ENCODE measurements at places on chromosomes 6 and 20.

GRCh38 chr20:23349338-23350195 is 1.0 kb upstream of the NXT1 start:
- peak; percentile 83 for DNase-seq

DNA sequence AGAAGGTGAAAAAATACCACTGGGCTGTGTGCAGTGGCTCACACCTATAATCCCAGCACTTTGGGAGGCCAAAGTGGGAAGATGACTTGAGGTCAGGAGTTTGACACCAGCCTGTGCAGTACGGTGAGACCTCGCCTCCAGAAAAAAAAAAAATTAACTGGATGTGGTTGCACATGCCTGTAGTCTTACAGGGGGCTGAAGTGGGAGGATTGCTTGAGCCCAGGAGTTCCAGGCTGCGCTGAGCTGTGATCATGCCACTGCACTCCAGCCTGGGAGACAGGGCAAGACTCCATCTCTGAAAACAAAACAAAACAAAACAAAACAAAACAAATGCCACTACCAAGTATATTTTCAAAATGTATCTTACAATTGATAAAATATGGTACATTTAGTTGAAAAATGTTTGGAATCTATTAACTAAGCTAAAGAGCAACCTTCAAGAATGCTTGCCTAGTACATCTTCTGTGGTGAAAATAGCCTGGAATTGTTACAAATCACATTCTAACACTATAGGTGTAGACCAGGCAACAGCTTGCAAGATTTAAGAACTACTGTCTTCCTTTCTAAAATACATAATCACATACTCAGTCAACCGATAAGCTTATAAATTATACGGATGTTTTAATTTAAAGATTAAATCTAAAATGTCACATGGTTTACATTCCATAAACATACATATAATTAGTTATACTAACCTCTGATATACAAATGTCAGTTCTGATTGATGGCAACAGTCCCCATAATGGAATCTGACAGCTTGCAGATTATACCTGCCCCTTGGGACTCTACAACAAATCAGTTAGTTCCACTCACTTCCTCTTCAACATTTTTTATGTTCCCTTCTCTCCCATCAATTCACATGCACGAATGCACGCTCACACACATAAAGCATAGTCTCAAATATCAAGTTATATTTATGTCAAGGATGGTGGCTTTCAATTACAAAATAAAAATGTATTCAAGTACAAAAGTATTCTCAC is 150.8 kb downstream of the ASCC3 start:
- no peak for DNase-seq

GRCh38 chr6:111492499-111492898 is 9.5 kb upstream of the REV3L start:
- DNase-seq, result no peak

DNA sequence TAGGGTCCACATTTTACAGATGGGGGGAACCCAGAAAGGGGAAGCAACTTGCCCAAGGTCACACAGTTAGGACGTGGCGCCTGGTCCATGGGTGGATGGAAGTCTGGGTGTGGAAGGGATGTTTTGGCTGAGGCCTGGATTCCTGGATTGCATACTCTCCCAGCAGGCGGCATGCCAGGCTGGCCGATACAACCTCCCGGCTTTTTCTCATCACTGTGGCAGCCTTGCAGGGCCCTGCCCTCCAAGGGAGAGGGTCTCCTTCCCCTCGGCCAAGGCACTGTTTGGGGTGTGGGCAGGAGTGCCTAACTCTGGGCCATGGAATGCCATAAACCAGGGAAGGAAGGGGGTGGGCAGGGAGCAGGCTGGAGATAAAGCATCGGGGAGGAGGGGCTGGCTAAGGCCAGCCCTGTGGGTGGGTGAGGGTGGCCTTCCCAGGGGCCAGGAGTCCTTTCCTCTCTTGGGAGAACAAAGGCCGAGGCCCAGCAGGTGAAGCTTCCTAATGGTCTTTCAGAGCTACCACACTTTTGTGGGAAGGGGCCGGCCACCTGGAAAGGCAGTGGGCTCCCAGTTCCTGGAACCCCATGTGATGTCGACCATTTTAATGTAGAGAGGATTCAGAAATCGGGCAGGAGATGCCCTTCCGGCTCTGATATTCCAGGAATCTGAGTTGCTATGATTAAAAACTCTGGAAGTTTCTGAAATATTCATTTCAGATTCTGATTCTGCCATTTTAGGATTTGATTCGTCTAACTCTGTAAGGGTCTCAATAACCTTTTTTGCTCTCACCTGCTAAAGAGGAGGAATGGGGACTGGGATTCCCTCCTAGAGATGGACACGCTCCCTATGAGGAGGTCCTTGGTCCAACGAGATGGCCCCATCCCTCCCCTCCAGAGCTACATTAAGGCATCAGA is 4.2 kb downstream of the FOXS1 start:
- DNase-seq, result no peak

DNA sequence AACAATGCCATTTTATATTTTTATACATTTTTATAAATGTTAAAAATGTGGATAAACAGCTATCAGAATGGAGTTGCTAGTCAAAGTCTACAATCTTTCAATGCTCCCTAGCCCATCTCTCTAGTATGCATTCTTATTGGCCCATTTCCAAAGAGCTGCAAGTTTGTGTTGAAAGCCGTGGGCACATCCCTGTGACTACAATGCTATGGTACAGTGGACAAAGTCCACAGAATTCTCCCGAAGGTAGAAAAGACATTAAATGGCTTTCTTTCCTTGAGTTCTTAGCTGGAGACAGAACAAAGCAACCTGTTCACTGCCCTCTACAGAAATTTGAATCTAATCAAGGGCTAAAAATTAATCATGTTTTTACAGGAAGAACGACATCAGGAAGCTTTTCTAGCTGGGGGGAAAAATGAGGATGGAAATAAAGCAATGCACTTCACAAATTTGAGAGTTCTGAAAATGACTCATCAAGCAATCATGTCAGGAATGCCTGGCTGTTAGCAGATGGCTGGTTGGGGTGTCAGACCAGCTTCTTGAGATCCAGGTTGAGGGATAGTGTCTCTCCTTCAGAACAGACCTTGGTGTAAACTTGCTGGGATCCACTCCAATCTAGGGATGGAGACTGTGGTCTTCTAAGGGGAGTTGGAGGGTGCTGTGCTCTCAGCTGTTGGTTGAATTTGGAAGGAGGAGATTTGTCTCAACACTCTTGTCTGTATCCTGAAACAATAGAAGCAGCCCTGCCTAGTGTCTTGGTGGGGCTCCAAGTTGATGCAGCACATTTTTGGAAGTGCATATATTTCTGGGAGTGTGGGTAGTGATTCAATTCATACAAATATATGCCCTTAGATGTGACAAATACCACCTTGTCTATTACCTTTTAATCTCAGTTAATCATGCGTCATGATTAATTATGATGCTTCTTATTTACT is 143.4 kb upstream of the PHACTR1 start:
- peak; percentile 80 for DNase-seq

DNA sequence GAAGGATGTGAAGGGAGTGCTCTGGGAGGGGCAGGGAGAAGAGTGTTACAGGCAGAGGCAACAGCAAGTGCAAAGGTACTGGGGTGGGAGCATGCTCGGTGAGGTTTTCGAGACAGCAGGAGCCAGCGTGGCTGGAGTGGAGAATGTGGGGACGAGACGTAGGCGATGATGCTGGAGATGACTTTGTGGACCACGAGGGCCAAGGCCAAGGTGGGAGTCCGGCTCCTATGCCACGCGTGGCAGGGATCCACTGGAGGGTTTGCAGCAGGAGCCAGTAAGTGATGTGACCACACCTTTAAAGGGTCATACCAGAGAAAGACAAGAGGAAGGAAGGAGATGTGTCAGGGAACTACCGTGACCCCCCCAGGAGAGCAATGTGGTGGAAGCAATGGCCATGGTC is 7.3 kb downstream of the PTGIS start:
- DNase-seq, result no peak

- no peak for DNase-seq
Measured at GRCh38 chr6:7542874-7543624, 1.6 kb downstream of the DSP start.

DNA sequence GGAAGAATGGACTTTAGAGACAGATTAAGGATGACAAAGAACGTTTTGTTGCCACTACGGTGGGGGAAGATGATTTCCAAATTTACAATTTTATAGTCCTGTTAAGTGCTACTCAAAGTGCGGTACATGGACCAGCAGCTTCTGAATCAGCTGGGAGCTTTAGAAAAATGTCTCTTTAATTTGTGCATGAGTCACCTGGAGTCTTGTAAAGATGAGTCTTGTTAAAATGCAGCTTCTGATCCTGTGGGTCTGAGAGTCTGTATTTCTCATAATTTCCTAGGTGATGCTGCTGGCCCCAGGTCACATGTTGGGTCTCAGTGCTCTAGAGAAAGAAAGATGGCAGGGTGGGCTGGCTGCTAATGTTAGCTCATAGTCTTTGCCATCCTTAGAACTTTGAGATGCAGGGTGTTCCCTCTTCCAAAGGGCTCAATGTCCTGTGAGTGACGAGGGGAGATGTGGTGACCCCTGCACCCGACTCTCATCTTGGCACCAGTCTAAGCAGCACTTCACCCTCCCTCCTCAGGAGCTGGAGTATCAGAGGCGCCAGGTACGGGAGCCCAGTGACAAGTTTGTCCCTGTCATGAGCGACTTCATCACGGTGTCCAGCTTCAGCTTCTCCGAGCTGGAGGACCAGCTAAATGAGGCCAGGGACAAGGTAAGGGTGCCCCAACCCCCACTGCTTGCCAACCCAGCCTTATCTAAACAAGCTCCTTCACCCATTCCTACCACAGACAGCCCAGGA is 34.5 kb downstream of the MOCS1 start:
- no peak for DNase-seq

GRCh38 chr20:1536893-1537730 is 20.4 kb downstream of the SIRPD start:
- no peak for DNase-seq

- no peak for DNase-seq
Measured at GRCh38 chr6:165732696-165733488, 69.9 kb upstream of the PDE10A start.

DNA sequence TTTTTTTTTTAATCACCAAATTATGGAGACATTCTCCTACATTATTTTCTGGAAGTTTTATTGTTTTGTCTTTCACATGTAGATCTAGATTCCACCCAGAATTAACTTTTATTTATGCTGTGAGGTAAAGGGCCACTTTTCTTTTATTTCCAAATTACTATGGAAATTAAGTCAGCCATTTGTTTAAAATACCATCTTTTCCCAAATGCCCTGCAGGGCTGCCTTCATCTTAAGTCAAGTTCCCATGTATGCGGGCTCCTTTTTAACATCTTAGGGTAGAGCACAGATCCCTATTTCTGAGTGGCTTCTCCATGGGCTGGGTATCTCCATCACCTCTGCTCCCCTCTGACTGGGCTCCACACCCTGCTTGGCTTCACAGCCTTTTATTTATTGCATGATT is 348.4 kb downstream of the SOX4 start:
- no peak for DNase-seq

DNA sequence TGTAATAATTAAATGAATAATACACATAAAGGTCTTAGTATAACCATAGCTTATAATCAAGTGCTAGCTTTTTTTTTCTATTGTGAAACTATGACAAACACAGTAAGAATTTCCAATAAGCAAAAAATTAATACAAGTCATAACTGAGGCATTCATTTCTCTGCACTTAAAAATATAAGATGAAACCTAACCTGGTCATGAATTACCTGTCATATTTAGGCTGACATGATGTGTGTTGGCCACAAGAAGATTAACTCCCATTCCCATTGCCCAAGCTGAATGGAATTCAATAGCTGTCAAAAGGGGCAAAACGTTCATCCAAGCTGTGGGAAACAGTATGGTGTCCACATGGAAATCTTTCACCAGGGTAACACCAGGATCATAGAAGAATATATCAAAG is 5.4 kb downstream of the VNN2 start:
- no peak for DNase-seq

DNA sequence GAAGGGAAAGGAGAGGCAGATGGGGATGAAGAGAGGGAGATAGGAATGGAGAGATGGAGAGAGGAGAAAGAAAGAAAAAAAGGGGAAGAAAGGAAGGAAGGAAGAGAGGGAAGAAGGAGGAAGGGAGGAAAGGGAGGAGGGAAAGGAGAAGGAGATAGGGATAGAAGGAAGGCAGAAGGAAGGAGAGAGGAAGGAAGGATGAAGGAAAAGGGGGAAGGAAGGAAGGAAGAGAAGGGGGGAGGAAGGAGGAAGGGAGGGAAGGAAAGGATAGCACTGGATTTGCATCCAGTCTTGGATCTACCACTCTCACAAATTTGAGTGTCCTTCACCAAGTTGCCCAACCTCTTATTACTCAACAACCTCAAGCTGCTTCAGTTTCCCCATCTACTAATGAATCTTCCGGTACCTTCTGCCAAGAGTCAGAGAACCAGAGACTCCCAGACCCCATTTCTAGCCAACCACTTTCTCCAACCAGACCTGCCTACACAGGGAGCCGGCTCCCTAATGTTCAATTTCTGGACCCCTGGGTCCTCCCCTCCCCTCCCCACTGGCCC is 79.7 kb upstream of the FOXP4 start:
- no peak for DNase-seq

GRCh38 chr6:41222513-41222912 is 5.6 kb upstream of the TREML4 start:
- no peak for DNase-seq

DNA sequence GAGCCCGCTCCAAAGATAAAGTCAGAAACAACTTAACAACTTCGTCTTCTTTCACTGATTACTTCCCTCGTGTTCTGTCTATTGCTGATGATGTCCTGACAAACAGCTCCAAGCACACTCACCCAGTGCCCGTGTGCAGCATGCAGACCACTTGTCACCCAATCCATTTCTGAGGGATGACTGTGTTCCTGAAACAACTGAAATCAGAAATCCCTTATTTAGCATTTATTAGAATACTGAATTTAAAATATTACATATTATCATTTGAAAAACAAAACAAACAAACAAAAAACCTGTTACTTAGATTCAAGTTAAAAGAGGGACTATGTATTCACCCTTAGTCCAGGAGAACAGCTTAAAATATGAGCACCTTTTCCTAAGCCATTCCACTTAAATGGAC is 223.7 kb upstream of the QKI start:
- no peak for DNase-seq

- DNase-seq, result no peak
Measured at GRCh38 chr6:68639211-68639610, 4.1 kb downstream of the ADGRB3 start.

DNA sequence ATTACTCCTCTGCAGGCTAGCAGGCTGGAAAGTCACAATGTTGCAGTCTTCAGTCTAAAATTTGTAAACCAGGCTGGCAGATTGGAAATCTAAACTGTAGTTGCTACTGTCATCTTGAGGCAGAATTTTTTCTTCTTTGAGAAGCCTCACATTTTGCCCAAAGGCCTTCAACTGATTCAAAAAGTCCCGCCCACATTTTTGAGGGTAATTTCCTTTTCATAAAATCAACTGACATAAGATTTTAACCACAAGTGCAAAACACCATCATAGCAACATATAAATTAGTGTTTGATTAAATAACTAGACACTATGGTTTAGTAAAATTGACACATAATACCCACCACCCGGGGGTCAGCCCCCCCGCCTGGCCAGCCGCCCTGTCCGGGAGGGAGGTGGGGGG is 28.4 kb downstream of the HLA-C start:
- no peak for DNase-seq

Measured in urothelium cell line (cell line).